Cardiac septum (tissue), 1 donor: ENCODE measurements at places on chromosomes 16 and 17.

- DNase-seq: peak; percentile 95
Observed at GRCh38 chr17:74379495-74380085, 12.3 kb downstream of the GPR142 start.

- no peak for DNase-seq
Observed at GRCh38 chr16:29111421-29111820, 126.6 kb downstream of the LAT start.

DNA sequence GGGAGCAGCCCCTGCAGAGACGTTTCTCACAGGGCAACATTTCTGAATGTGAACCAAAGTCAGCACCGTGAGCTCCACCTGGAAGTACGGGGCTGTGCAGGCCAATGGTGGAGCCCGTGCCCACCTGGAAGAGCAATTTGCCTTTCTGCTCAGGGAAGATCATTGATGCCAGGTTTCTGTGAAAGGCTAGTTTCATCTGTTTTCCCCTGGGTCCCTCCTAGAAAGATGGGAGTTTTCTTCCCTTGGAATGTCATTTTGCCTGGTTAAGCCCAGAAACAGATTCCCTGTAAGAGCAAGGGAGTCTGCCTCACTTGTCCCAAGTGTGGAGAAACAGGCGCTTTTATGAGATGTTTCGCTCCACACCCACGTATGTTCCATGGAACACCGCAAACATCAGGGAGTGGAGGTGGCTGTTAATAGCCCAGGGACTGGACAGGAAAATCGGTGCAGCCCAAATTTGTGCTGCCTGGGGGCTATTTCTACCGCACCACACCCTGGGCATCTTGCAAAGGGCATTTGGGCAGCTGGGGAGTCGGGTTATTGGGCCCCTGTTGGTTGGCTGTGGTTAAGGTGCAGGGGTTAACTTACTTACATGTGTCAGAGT, 2.6 kb downstream of the SLC6A4 start:
- no peak for DNase-seq

DNA sequence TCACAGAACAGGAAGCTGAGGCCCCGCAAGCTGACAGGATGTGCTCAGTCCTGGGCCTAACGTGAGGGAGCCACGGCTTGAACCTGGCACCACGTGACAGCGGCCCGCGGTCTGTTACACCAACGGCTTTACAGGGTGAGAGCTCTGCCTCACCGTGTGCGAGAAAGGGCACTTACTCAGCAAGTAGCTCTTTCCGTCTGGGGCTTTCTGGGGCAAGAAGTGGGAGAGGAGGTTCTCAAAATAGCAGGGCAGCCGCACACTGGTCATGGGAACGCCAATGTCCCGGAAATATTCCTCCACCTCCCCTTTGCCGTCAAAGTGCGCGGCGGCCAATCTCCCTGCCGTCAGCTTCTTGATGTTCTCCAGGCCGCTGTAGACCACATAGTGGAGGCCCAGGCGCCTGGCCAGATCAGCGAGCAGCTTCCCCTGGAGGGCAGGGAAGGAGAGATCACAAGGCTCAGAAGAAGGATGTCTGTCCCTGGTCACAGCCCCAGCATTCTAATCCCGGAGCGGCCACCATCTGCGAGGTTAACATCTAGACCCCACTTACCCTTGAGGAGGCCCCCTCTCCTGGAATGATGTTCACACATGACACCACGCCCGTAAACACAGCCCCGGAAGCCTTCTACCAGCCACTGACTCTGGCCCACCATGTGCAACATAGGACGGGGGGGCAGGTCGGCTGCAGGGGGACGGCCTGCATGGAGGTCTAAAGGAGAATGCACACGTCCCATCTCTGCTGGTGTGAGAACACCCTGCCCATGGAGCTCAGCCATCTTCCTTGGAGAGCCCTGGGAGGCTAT, 8.2 kb downstream of the NMRAL1 start:
- DNase-seq: peak; percentile 85

DNA sequence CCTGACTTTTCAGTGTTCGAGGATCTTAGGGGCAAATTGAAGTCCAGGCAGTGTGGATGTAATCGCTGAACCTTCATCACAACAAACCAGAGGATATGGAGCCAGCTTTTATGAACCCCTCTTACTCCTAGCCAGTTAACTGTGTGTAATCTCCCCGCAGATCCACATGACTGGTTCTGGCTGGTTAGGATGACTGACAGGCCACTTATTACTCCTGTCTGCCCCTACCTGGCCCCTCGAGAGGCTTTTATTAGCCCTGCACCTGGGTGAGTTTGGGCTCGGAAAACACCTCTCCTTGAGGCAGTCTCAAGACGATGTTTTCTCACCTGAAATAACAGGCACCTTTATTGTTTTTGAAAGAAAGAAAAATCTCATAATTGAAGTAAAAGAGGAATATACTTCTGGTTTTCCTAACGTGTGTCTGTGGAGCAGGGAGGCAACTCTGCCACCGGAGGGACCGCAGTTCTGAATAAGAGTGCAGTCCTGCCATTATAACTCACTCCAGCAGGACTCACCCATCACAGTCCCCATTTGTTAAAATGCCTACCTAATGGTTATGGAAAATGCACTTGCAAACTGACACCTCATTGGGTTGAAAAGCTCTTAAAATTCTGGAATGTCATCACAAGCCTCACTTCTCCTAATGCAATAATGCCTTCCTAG, 291.9 kb upstream of the N4BP1 start:
- DNase-seq: peak; percentile 60

GRCh38 chr16:55204069-55204468, 119.9 kb upstream of the IRX6 start:
- no peak for DNase-seq

DNA sequence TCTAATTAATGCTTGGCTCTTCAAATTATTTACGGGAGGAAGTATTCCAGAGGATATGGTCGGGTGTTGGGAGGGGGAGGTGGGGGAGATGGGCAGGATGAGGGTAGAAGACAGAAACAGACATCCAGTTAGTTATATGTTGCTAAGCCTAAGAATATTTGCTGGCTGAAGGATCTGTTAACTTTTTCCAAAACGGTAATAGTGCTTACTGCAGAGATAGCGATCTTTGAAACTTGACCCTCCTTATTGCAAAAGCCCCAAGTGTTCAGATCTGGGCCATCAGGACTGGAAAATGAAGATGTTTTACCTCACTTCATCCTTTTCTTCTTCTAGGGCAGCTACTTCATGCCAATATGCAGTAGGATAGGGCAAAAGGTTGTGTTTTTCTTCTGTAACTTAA, 27.0 kb upstream of the MMD start:
- DNase-seq: no peak

- DNase-seq: no peak
Observed at GRCh38 chr17:79732254-79732653, 1.5 kb downstream of the ENPP7 start.

GRCh38 chr16:1432388-1433262, 1.7 kb downstream of the PERCC1 start:
- no peak for DNase-seq
